Activated naive CD8-positive, alpha-beta T cell treated with anti-CD3 and anti-CD28 coated beads for 36 hours (primary cell): ENCODE measurements at places on chromosomes 5 and 9. TPM values are rescaled to one million over a fixed set of nuclear protein-coding genes. Genes with fewer than 3 reads are reported as not detected.

The FCN1 gene
- total RNA-seq: not detected

The NACC2 gene
- 5.3 TPM for total RNA-seq

DNA sequence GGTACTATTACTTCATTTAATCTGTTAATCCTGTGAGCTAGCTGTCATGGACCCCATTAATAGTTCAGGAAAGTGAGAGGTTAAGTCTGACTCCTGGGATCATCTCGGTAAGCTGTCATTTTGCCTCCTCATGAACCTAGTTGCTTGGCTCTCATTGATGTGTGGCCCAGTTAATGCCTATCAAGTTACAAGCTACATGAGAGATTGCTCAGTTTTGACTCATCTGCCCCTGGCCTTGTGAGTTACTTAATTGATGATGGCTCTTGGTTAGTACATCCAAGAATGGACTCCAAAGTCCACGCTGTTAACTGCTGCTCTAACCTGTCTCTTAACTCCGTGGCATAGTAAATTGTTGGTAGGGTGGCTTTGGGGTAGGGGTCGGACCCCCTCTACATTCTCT is 23.9 kb downstream of the LARP1 start:
- H3K4me3 ChIP-seq: no peak overlapping the region
- peaks cover 78% of the 10 kb centered on the region for H3K4me1 ChIP-seq
- H3K36me3 ChIP-seq: peaks cover 30% of the 10 kb centered on the region

DNA sequence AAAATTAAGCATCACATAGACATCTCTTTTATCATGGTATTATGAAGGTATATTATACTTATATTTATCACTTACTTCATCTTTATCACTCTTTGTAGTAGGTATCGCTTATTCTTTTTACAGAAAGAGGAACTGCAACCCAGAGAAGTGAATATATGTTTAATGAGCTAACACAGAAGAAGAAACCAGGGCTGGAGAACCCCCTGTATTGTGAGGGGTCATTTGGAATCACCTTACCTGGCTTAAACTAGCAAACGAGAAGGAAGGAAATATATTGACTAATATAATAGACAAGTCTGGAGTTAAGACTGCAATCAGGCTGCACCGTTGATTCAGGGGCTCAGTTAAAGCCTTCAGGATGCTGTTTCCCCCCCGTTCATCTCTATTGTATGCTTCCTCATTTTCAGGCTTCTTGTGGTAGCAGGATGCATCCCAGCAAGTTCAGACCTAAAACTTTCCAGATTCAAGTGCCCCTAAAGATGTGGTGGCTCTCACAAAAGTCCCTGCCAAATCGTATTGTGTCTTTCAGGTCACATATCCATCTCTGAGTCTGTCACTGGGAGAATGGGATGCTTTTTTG is 146.4 kb downstream of the GCNT1 start:
- no peak overlapping the region for H3K27ac ChIP-seq
- no peak for DNase-seq
- H3K27me3 ChIP-seq: peaks cover 21% of the 10 kb centered on the region
- no peak overlapping the region for H3K4me3 ChIP-seq

GRCh38 chr5:108521841-108522506 is 140.1 kb upstream of the FBXL17 start:
- peaks cover 2% of the 10 kb centered on the region for H3K4me1 ChIP-seq
- H3K27me3 ChIP-seq: peaks cover 13% of the 10 kb centered on the region
- DNase-seq: no peak
- peaks cover 4% of the 10 kb centered on the region for H3K36me3 ChIP-seq

- peaks cover 43% of the 10 kb centered on the region for H3K27me3 ChIP-seq
- peaks cover 2% of the 10 kb centered on the region for H3K4me1 ChIP-seq
- no peak overlapping the region for H3K4me3 ChIP-seq
- no peak for DNase-seq
- no peak overlapping the region for H3K27ac ChIP-seq
Measured at GRCh38 chr5:112186401-112186990, 232.6 kb downstream of the EPB41L4A start.

DNA sequence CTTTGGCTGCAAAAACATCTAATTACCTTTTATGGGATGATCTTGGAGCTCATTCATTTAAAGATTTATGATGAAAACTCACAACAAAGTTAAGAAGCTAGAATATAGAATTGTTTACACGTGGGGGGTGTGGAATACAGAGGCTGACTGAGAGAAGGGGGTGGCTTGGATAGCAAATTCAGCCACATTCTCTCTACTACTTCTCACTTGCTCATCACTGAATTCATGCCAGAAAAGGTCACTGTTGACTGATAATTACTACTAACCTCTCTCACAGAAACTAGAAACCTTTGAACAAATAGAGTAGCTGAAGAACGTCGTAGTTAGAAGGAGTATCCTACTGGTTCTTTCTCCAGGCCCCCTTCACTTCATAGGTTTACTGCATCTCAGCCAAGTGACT is 808.2 kb downstream of the BRINP1 start:
- no peaks in the 10 kb centered on the region for H3K27me3 ChIP-seq
- no peaks in the 10 kb centered on the region for H3K4me1 ChIP-seq
- no peak for DNase-seq
- H3K36me3 ChIP-seq: no peaks in the 10 kb centered on the region
- H3K4me3 ChIP-seq: no peak overlapping the region
- H3K27ac ChIP-seq: no peak overlapping the region

GRCh38 chr5:107169867-107170266 is 500.9 kb downstream of the EFNA5 start:
- DNase-seq: no peak
- no peaks in the 10 kb centered on the region for H3K4me1 ChIP-seq
- no peaks in the 10 kb centered on the region for H3K36me3 ChIP-seq
- no peak overlapping the region for H3K4me3 ChIP-seq

DNA sequence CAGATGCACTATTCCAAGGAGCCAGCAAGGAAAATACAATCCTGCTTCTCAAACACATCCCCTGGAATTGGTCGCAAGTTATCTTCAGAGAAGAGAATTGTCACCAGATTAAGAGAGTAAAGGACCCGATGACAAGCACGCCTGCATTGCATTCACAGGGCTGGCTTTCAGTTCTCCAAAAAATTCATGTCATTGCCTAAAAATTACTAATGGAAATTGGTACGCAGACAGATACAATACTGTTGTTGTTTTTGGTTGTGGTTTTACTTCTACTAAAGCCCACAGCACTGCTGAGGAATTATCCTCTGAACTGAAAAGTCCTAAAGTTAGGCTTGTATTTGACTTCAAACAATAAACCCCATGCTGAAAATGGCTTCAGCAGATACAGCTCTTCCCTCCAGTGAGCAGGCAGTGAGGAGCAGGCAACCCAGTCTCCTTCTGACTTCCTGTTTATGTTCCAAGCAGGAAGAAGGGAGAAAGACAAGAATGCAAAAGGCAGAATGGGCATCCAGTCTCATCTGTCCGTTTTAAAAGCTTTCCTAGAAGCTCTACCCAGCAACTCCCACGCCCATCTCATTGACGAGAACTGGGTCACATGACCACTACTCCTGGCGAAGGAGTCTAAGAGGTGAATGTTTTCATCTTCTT is 80.6 kb upstream of the ZNF366 start:
- no peak for DNase-seq
- H3K36me3 ChIP-seq: no peaks in the 10 kb centered on the region
- H3K27ac ChIP-seq: no peak overlapping the region
- no peaks in the 10 kb centered on the region for H3K4me1 ChIP-seq
- peaks cover 20% of the 10 kb centered on the region for H3K27me3 ChIP-seq

GRCh38 chr5:113163328-113163727 is 186.7 kb downstream of the DCP2 start:
- no peak overlapping the region for H3K27ac ChIP-seq
- no peaks in the 10 kb centered on the region for H3K36me3 ChIP-seq
- H3K4me1 ChIP-seq: peaks cover 13% of the 10 kb centered on the region
- H3K4me3 ChIP-seq: no peak overlapping the region

The PDE6A gene
- total RNA-seq: not detected
